G401 (cell line): ENCODE measurements at places on chromosomes 11 and 22. TPM values are rescaled to one million over a fixed set of nuclear protein-coding genes. Genes with fewer than 3 reads are reported as not detected.

Gene MUC5AC
- not detected in 2 replicates for total RNA-seq

Gene DGCR6
- total RNA-seq = 0.98 and 6.4 TPM in 2 replicates

Gene OR8G5
- not detected in 2 replicates for total RNA-seq

Gene ZBED4
- 10.0 and 12.8 TPM in 2 replicates for total RNA-seq

Gene FAM118A
- 11.0 and 38.4 TPM in 2 replicates for total RNA-seq

Gene RFPL2
- total RNA-seq = 0.85 and 1.8 TPM in 2 replicates

Gene APOA5
- not detected in 2 replicates for total RNA-seq

GRCh38 chr11:77410076-77410827 lies 63.6 kb downstream of the PAK1 start:
- DNase-seq = peak; percentile 60

GRCh38 chr11:33065445-33066178 lies 26.2 kb downstream of the TCP11L1 start:
- peak; percentile 49 for DNase-seq

- DNase-seq = no peak
These were observed 4.7 kb downstream of the WNT7B start for GRCh38 chr22:45972091-45972888.

DNA sequence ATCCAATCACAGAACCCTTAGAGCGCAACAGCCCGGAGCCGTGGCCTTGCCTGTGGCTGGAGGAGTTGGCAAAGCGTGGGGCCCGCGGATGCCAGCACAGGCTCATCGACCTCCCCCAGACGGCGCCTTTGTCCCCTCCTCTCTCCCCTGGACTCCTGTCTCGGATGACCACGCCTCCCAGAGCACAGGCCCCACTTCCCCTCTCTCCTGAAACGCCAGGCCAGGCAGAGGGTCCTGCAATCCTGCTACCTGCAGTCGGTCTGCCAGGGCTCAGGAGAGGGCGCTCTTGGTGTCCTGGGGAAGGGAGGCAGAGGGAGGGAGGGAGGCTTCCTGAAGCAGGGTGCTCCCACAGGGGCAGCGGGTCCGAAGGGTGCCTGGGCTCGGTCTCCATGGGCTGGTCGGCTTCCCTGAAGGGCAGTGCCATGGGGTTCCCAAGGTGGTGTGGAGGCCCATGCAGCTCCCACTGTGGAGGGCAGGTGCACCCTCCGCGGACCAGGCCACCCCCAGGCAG lies 16.6 kb upstream of the TTLL12 start:
- no peak for DNase-seq

- no peak for DNase-seq
These were observed 9.2 kb downstream of the CEP57 start for GRCh38 chr11:95799546-95799945.

DNA sequence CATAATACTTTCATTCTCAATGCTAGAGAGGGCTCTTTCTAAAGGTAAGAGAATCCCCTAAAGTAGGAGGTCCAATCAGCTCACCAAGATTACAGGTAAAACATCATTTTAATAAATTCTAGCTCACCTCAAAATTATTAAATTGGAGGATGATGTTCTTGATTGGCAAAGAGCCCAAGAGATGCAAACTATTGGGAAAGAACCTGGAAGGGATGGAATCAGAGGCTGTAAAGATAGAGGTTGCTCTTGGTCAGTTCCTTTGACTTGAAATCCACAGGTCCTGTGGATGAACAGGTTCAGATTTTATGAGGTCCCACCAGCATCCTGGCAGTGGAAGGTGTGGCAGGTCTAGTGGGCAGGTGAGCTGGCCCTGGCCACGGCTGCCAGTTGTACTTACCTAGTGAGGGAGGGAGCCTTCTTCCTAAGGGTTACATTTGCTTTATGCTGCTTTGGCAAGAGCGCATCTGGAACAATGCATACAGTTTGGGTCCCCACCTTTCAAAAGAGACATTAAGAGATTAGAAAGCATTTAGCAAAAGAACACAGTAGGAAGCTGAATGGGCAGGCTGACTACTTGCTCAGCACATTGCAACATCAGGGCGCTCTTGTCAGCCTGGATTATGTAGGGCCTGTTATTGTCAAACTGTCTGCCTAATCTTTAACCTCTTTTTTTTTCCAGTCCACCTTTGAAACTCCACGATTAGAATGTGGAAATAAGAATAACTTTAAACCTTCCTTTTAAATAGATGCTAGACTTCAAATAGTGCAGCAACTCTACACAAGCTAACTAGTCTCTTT lies 97.0 kb downstream of the RDX start:
- DNase-seq = no peak

DNA sequence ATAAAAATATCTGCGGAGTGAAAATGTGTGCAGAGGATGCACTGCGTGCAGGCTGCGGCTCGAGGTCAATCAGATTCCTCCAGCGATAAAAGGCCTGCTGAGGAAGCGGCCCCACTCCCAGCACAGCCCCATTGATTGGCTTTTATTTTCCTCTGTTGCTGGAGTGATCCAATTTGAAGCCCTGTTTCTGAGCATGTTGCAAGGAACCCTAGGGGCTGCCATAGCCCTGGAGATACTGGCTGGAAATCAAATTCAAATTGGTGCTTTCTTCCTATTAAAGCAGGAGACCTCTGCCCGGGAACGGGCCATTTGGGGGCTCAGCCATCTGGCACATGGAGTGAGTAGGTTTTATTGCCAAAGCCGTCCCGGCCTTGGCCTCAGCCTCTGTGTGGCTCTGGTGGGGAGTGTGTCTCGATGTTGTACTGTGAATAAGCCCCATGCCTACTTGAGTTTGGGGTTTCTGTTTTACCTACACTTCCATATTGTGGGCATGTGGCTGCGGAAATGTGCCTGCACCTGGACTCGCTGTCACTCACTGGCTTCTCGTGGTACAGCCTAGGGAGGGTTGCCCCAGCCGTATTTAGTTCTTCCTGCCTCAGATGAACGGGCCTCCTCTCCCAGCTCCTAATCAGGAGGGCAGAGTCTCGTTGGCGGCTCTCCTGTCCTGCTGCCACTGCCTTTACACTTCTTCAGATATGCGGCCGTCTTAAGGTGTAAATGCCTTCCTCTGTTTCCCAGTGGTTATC lies 25.6 kb downstream of the PARVB start:
- peak; percentile 51 for DNase-seq

DNA sequence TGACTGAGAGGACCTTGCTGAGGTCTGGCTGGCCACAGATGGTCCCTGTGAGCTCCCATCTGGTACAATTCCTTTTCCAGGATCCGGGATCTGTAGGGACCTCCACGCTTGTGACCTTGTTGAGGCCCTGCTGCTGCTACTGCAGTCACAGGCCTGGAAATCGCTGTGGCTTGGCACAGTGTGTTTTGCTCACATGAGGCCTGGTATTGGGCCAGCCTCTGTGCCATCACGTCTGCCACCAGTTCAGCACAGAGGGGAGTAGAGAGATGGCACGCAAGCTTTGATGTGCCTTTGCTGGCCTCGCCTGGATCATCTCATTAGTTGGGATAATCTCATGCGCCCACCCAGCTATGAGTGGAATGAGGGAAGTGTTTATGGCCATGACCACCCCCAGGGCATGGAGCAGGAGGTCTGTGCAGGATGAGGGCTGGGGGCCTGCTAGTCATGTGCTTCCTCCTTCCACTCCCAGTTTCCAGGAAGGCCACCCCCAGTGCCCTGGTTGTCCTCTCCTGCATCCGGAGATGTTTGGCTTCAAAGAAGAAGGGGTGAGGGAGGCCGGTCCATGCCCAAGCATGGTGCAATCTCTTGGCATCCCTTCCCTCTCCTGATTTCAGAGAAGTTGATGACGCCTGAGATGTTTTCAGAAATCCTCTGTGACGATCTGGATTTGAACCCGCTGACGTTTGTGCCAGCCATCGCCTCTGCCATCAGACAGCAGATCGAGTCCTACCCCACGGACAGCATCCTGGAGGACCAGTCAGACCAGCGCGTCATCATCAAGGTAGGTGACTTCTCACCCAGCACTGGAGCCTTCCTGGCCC lies 22.4 kb downstream of the DERL3 start:
- peak; percentile 99 for DNase-seq

- DNase-seq = no peak
These were observed 51.7 kb upstream of the RCN1 start for GRCh38 chr11:32039149-32039548.

DNA sequence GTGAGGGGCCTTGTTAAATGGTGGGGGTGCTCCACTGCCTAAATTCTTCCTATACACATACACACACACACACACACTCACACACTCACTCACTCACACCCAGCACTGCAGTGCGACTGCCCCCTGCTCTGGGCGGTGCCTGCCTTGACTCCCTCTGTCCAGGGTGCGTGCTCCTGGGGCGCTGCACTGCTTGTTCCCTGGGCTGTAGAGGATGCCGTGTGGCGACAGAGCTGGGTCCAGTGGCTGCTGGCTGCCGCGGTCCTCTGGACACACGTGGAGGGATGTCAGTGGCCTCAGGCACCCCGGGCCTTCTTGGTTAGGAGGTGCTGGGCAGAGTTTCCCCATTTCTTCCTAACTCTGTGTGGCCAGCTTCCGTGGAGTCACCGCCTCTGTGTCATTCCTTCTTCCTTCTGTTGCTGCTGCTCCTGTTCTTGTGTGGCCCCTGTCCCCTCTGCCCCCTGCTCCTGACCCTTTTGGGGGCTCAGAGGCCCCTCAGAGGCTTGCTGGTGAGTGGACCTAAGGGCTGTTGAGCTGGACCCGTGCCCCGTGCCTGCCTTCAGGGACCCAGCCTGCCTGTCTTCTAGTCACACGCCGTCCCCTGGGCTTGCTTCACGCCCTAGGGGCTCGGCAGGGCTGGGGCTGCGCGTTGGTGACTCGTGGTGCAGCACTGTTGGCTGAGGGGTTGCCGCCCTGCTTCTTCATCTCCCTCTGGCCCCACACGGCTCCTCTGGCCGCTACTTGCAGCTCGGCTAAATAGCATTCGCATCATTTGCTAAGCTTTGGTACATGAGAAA lies 147.0 kb downstream of the TBC1D22A start:
- no peak for DNase-seq

DNA sequence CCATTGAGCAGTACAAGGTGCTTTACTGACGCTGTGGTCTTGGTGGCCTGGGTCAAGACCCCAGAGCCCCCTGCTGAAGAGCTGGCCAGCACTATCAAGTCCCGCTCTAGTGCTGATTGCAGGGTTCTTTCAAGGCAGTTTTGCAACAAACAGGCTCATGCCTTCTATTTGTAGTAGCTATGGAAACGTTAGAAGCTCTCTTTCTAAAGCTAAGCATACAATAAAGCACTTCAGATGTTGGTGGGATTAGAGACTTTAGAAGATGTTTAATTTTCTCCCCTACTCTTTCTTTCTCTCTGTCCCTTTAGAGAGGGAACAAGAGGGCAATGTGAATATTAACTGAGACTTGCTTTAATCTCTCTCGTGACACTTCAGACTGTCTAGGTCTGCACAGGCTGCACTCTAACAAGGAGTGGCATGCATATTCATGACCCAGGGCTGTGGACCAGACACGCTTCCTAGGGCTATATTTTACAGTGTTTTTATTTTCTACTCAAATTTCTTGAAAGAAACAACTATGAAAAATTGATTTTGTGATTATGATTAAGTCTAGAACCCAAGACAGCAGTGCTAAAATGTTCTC lies 138.6 kb downstream of the WNT7B start:
- no peak for DNase-seq

- DNase-seq = no peak
These were observed 77.3 kb downstream of the YAP1 start for GRCh38 chr11:102187416-102188151.
